MG63 (cell line): ENCODE measurements at places on chromosomes 12 and 14.

DNA sequence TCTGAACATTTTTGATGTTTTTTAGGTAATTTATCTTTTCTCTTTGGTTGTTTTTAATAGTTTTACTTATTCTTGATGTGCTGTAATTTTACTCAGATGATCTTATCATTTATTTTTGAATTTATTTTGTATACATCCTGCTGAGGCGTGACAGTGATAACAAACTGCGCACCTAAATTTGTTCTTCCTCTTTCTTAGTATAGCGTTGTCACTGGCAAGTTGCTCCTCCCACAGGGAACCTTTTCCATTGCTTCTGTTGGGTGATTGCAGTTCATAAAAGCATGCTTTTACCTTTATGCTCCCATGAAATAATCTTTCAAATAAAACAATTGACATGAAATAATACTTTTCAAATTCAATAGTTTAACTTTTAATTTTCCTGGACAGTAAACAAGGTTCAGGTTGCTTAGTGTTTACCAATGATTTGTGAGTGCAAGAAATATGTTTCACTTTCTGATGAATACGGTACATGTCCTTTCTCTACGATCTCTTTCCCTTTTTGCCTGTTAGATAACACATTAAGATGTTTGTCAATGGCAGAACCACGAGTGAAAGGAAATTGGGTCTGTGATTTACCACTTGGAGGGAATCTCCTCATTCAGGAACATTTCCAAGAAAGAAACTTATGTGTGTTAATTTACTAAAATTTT lies 223.3 kb downstream of the CCDC91 start:
- DNase-seq: no peak

GRCh38 chr12:9745199-9745598 lies 12.3 kb upstream of the CLECL1 start:
- no peak for DNase-seq

- DNase-seq: peak; percentile 87
Observed at GRCh38 chr12:19273482-19274330, 144.2 kb downstream of the PLEKHA5 start.

DNA sequence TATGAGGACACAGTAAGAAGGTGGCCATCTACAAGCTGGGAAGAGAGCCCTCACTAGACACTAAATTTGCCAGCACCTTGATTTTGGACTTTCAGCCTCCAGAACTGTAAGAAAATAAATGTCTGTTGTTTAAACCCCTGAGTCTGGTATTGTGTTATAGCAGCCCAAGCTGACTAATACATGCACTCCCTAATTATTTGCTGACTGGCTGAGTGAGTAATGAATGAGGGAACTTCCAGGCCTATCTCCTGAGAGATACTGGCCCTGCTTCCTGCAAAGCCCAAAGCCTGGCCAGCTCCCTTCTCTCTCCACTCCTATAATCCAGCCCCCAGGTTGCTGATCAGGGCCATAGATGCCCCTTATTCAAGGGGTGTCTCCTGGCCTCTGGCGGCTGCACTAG lies 120.0 kb upstream of the NOS1 start:
- peak; percentile 11 for DNase-seq

- DNase-seq: no peak
Observed at GRCh38 chr12:111488271-111488670, 82.5 kb downstream of the SH2B3 start.

- DNase-seq: no peak
Observed at GRCh38 chr14:53695692-53696214, 260.9 kb downstream of the BMP4 start.

- DNase-seq: no peak
Observed at GRCh38 chr14:27623782-27624181, 1025.9 kb upstream of the NOVA1 start.

GRCh38 chr12:45745861-45746277 lies 16.4 kb downstream of the ARID2 start:
- no peak for DNase-seq

DNA sequence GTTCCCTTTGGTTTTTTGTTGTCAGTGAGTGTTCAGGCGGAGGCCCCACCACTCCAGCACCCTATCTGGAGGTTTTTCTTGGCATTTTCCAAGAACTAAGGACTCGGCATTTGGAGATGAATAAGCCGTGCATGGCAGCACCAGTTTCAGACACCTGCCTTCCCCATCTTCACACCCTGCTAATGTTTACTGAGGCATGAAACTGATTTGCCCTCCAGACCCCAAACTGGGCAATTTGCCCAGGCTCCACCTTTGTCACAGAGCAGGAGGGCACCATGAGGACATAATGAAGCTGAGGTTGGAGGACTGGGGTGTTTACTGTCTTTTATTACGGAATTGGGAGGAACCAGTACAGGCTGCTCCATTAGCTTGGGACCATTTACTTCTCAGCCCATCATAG lies 113.4 kb downstream of the LGMN start:
- DNase-seq: no peak

DNA sequence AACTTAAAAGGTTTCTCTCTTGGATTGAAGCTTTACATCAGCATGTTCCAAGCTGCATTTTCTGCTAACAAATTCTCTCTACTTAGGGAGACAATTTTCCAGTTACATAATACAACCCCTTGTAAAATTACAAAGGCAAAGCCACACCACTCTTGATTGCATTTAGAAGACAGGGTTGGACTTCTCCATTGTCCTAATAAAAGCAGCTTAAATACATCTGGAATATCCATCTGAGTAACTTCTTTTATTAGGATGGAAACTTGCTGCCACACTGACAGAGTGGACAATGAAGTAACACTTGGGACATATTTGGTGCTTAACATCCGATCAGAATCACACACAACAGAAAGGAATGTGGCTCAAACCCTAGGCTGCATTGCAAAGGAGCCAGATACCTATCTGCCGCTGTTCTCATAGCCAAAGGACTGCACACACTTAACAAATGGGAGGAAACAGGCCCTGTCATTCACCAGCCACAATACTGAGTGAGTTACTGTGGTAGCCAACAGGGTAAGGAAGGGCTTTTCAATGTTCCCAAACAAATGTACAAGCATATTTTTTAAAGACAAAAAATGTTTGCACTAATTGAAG lies 157.2 kb downstream of the PAX9 start:
- DNase-seq: peak; percentile 13

GRCh38 chr12:7160183-7160582 lies 29.3 kb upstream of the PEX5 start:
- no peak for DNase-seq

DNA sequence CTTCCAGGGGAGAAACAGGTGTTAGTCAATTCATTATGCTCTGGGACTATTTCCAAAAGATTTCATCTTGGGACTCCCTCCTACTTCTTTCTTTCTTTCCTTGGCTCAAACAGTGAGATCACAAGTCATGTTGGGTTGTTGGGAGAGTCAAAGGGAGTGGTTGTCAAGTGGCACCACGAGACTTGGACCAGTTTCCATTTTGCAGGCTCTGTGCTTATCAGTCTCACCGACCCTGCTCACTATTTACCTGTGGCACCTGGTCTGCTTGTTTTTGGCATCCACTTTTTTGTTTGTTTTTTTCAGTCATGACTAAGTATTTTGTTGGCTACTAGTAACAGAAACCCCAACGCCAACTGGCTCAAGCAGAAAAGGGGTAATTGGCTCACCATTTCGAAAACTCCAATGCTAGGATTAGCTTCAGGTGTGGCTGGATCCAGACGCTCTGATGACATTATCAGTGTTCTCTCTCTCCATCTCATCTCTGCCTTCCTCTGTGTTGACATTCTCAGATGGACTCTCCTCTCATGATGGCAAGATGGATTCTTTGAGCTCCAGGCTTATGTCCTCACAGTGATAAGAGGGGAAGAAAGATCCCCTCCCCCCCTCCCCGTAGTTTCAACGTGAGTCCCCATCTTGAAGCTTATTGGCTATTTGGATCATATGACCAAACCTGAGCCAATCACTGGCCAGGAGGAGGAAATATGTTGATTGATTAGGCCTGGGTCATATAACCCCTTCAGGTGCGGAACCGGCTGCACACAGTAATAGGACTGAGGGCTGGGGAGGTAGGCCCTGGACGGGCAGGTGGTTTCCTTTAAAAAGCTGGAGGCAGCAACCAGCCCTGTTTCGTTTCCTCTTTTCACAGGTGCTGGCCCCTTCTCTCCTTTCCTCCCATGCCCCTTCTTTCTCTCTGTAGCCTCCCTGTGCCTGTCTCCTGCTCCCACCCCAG lies 84.2 kb downstream of the AACS start:
- DNase-seq: no peak

DNA sequence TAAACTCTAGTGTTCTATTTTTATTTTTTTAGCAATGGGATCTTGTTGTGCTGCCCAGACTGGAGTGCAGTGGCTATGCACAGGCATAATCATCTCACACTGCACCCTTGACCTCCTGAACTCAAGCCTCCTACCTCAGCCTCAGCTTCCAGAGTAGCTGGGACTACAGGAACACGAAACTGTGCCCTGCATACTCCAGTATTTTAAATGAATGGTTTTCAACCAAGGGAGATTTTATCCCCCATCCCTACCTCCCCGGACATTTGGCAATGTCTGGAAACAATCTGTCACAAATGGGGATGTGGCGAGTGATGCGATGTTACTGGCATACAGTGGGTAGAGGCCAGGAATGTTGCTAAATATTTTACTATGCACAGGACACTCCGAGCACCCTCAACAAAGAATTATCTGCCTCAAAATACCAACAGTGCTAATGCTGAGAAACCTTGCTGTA lies 2.1 kb downstream of the CBX5 start:
- DNase-seq: peak; percentile 27

DNA sequence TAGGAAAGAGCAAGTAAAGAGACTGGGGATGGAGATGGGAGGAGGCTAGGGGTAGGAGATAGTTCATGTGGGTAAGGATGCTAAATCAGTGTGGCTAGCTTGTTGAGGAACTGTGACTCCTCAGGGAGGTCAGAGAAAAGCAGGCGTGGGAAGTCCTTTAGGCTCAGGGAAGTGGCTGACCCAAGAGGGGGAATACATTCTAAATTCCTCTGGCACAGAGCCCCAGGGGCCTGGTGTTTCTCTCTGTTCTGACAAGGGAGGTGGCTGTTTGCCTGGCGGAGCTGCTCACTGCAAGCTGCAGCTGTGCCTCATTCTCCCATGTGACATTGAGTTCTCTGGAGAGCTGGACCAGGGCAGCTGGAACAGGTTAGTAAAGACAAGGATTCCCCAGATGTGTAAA lies 152.2 kb upstream of the SLC38A2 start:
- peak; percentile 7 for DNase-seq

- DNase-seq: peak; percentile 35
Observed at GRCh38 chr14:74905595-74906142, 17.4 kb downstream of the RPS6KL1 start.

DNA sequence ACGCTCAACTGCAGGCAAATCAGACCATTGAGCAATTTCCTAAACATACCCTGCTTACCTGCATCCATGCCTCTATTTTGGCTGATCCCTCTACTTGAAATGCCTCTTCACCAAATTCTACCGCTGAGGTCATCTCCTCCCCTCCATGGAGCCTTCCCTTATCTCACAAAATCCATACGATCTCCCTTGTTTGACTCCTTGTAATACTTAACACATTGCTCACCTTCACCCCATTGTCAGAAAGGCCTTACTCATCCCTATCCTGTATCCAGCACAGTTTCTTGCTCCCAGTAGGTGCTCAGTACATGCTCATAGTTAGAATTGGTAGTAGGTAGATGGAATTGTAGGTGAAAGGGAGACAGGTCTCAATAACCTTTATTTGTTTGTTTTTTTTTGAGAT lies 5.4 kb downstream of the DDN start:
- DNase-seq: no peak

- no peak for DNase-seq
Observed at GRCh38 chr14:59086241-59086882, 102.1 kb upstream of the DAAM1 start.

GRCh38 chr12:12439636-12440035 lies 82.8 kb downstream of the BORCS5 start:
- DNase-seq: no peak

GRCh38 chr12:62705846-62706245 lies 229.1 kb downstream of the PPM1H start:
- no peak for DNase-seq

DNA sequence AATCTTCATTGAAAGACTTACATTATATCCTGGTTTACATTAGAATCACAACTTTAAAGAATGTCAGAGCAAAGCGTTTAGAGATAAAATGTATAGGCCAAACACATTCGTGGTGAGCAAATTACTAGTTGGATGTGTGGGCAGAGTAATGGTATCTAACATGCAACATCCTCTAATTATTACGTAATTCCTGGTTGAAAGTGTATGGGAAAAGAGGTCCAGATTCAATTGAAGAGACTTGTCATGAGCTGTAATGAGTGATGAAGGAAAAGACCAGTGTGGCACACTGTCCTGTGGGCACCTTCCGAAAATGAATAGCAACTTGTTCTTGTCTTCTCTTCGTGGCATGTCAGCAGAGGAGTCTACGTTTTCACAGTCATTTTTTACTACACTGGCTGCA lies 192.8 kb downstream of the LRIG3 start:
- DNase-seq: no peak

DNA sequence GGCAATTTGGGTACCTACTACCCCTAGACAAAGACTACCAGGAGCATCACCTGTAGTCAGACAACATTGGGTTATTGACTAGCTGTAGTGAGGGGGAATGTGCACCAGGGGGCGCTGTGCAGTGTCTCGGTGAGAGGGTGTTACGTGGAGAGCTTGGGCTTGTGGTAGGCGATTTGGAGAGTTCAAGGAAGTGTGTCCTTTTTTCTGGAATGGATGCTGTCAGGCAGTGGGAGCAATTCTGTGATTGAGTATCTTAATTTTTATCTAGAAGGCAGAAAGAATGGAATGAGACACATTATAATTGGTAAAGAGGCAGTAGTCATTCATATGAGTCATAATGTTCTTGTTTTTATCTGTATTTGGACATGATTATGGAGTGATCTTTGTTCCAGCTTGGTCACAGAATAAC lies 187.7 kb downstream of the GALC start:
- peak; percentile 23 for DNase-seq

- peak; percentile 37 for DNase-seq
Observed at GRCh38 chr12:5511644-5512600, 80.0 kb downstream of the NTF3 start.

DNA sequence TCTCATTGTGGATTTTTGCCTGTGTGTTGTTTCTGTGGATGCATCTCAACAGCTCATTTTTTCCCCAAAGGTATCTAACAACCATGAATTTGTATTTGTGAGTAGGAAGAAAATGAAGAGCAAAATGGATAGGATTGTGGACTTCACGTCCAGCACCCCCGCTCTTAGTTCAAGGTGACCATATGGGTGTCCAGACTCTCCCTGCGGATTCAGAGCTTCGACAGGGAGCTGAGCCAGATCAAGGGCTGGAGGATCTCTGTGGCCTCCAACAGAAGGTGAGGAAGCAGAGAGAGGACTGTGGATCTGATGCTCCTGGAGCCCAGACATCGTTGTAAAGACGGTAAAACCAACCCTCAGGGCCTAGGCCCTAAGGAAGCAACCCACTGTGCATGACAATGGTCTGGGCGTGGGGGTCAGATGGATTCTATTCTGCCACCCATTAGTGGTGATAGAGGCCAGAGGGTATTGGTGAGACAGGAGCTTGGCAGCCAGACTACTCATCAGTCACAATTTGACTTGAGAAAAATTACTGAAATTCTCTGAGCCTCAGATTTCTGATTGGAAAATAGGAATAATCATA lies 659.7 kb upstream of the TMEM132C start:
- no peak for DNase-seq

DNA sequence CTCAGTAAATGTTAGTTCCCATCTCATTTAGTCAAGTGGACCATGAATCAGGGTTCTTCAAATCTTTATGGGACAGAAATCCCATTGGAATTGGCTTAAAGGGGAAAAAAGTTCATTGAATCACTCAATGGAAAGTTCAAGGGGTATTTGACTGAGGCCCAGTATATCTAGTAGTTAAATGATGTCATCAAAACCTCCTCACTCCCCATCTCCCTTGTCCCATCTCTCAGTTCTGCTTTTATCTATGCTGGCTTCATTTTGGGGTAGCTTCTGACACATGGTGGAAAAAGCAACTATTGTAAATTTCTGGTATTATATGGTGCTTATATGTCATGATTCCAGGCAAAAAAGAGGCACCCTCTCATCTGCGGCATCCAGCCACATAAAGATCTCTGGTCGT lies 51.9 kb downstream of the DAAM1 start:
- DNase-seq: no peak
